K562 (cell line): ENCODE measurements at places on chromosomes 16 and 17.
A peak's percentile ranks its signal among the peaks of the same experiment; 100 is the strongest.

- no peak for DNase-seq
These were observed 21.9 kb downstream of the UNC13D start for GRCh38 chr17:75822119-75822799.

GRCh38 chr16:4089811-4090301 lies 26.4 kb downstream of the ADCY9 start:
- DNase-seq: no peak

- DNase-seq: no peak
These were observed 5.4 kb downstream of the MAP3K14 start for GRCh38 chr17:45311401-45311759.

GRCh38 chr16:51545951-51546350 lies 394.9 kb upstream of the SALL1 start:
- DNase-seq: no peak

DNA sequence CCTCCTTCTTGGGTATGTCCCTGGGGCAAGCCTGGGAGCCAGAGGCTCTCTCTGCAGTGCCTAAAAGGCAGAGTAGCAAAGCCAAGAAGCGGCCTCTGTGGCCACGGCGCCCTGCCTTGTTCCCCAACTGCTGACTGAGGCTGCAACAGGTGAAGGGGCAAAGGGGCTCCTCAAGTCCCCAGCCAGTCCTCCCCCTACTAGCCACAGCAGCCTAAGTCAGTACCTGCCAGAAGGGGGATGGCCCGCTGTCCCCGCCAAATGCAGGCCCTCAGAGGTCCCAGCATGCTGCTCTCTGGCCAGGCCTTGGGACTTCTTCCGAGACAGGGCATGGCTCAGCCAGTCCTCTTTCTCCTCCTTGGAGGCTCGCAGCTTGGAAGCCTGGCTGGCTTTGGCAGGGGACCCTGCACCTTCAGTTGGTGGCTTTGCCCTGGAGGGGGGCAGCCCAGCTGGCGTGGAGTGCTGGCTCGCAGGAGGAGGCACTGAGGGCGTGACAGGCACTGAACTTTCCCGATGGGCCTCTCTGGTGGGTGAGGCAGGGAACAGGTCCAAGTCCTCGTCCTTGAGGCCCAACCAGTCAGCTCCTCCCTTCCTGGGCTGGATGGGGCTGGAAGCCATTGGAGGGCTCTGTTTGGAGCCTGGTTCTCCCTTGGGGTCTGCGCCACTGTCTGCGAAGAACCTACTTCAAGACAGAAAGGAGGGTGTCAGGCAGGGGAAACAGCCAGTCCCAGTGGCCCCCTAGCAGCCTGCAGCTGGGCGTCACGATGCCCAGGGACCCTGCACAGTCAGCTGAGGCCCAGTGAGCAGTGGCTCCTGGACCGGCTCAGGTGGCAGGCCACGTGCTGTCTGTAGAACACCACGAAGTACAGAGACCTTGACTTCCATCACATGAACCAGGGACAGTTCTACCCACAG lies 17.6 kb downstream of the FBF1 start:
- DNase-seq: no peak

DNA sequence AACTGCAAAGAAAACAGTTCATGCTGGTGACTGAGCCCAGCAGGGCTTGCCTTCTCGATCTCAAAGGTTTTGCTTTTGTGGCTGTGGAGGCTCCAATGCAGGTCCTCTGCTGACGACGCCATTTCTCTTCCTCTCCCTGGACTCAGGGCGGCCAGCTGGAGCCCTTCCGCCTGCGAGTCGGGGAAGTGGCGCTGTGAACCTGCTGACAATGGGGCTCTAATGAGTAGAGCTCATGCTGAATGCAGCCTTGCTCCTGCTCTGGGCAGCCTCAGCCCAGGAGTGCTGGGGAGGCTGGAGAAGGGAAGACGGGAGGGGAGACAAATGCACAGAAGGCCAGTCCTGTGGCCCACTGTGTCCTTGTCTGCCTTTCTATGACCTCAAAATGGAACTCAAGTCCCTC lies 43.8 kb downstream of the VAC14 start:
- no peak for DNase-seq

GRCh38 chr16:55203570-55203969 lies 120.4 kb upstream of the IRX6 start:
- DNase-seq: no peak

DNA sequence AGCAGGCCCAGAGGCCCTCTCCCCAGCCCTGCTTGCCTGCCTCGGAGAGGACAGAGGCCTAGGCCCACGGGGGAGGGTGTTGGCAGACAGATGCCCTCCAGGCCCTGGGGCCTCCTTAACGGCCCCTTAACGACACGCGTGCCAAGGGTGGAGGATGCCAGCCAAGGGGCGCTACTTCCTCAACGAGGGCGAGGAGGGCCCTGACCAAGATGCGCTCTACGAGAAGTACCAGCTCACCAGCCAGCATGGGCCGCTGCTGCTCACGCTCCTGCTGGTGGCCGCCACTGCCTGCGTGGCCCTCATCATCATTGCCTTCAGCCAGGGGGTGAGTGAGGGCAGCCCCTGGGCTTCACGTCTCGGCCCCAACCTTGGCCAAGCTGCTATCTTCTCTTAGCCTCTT lies 21.7 kb downstream of the ADCY7 start:
- no peak for DNase-seq

- DNase-seq: peak; percentile 74
These were observed 7.9 kb upstream of the LLGL1 start for GRCh38 chr17:18217412-18218015.

GRCh38 chr16:10623059-10623458 lies 42.7 kb upstream of the EMP2 start:
- DNase-seq: no peak
